ENCODE measurements at places on chromosomes 1 and 21. TPM values are rescaled to one million over a fixed set of nuclear protein-coding genes. Genes with fewer than 3 reads are reported as not detected.

Gene FAM177B
- not detected for total RNA-seq

Gene IL24
- not detected for total RNA-seq

Gene PLA2G5
- 49.2 TPM for total RNA-seq

Gene BRINP2
- 0.15 TPM for total RNA-seq

Gene TTLL7
- total RNA-seq = 12.1 TPM

Gene KCNE1
- total RNA-seq = 12.0 TPM

Gene CASQ1
- 68.9 TPM for total RNA-seq

Gene AJAP1
- 0.03 TPM for total RNA-seq

Gene FLG2
- not detected for total RNA-seq

Gene IL6R
- total RNA-seq = 9.7 TPM

Gene OR2L3
- not detected for total RNA-seq

Gene HPDL
- not detected for total RNA-seq
